Activated T-helper 9 cell treated with anti-CD3 and anti-CD28 coated beads, Interleukin-2, amount 50 U/mL, for 16 hours (primary cell): ENCODE measurements at places on chromosomes 2 and 18.

- DNase-seq = no peak
Measured at GRCh38 chr2:44398243-44398897, 36.6 kb downstream of the CAMKMT start.

DNA sequence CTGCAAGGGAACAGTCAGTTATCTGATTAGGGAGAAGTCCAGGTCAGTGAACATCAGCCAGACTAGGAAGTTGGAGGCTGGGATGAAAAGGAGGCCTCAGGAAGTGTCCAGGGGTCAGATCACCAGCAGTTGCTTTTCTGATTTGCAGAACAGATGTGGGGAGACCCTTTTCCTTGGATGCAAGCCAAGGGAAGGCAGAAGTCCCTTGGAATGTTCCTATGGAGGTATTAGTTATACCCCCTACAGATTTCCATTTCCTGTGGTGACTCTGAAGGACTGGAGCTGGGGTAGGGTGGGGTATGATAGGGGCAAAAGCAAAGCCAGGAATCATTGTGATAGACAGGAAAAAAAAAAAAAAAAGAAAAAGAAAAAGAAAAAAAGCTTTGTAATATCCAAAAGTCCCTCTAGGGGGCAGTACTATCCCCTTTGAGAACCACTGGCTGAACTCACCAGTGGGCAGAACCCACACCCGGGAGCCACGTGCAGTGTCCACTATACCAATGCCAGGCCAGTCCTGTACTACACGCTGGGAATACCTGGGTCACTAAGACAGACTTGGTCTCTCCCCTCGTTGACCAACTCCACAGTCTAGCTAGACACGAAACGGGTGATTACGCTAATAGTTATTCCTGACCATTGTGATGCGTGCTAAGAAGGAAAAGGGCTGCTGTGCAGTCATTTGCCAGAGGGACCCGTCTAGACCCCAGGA is 7.4 kb downstream of the DYSF start:
- DNase-seq = no peak

- no peak for DNase-seq
Measured at GRCh38 chr2:166436189-166436588, 57.9 kb downstream of the SCN7A start.

DNA sequence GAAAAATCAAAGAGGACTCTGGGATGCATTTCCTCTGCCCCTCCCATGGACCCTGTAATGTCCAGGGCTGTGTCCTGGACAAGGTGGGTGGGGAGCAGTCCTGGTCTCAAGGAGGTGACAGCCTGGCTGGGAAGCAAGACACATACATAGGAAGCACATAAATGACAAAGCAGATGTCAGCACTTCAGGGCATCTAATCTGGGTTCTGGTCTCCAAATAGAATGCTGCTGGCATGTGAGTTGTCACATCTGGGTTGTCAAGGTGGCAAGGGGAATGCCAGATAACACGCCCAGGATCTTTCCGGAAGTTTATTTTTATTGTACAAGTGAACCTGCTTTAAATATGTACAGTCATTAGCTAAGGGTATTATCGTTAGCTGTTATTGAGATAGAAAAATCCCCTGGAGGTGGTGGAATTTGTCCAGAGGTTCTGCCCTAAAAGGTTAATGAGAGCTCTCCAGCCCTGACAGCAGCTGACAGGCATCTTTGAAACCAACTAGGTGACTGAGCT is 5.6 kb downstream of the IL1F10 start:
- no peak for DNase-seq

DNA sequence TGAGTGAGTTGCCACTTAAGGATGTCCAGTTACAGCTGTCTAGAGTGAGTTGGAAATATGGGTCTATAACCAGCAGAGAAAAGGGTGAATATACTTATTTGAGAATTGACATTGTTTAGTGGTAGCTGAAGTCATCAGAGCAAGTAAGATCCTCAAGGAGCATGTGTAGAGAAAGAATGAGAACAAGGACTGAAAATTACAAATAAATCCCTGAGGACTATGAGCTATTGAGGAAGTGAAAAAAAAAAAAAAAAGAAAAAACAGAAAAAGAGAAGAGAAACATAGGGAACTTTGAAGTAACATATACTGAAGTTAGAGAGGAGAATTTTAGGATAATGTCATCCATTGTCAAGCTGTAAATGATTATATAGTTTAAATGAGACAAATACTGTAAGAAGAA is 134.0 kb upstream of the CCDC68 start:
- no peak for DNase-seq

DNA sequence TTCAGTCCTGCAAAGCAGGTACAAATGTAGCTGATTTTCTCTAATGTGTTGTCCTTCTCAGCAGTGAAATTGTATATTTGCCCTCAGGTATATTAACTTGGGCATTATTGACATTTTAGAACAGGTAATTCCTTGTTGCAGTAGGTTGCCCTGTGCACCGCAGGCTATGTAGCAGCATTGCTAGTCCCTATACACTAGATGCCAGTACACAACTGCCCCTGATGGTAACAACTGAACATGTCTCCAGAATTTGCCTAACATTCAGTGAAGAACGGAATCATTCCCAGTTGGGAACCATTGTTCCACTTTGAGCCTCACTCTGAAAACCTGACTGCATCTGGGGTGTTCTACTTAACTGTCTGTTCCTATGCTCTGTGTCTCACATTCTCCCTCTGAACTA is 23.1 kb upstream of the TFPI start:
- no peak for DNase-seq

DNA sequence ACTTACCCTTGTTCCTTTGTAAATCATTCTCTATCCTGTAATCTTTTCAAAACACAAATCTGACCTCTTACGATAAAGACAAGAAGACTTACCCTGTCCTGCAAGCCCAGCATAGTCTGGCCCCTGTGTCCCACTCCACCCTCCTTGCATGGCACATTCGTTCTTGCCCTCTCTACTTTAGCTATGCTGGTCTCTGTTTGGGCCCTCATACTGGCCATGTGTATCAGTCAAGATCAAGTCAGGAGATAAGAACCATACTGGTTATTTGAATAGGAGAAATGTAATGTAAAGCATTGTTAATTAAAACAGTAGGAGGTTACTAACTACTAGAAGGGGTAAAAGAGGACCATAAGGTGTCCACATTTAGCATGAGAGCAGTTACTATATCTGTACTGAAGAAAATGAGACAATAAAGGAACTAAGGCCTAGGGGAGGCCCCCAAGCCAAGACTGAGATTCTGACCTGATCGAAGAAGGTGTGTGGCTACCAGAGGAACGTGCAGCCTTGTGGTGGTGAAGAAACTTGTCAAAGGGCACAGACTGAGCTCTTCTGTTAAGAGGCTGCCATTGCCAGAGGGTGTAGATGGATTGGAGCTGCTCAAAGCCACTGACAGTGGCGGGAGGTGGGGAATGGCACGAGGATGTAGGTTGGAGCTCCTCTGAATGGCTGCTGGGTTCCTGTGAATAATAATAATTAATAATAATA is 80.8 kb downstream of the KCTD18 start:
- DNase-seq = no peak

- DNase-seq = no peak
Measured at GRCh38 chr2:46329803-46330775, 32.9 kb downstream of the EPAS1 start.

GRCh38 chr18:24633121-24633520 is 172.7 kb downstream of the HRH4 start:
- no peak for DNase-seq

GRCh38 chr18:505483-506122 is 5.1 kb upstream of the COLEC12 start:
- DNase-seq = no peak

DNA sequence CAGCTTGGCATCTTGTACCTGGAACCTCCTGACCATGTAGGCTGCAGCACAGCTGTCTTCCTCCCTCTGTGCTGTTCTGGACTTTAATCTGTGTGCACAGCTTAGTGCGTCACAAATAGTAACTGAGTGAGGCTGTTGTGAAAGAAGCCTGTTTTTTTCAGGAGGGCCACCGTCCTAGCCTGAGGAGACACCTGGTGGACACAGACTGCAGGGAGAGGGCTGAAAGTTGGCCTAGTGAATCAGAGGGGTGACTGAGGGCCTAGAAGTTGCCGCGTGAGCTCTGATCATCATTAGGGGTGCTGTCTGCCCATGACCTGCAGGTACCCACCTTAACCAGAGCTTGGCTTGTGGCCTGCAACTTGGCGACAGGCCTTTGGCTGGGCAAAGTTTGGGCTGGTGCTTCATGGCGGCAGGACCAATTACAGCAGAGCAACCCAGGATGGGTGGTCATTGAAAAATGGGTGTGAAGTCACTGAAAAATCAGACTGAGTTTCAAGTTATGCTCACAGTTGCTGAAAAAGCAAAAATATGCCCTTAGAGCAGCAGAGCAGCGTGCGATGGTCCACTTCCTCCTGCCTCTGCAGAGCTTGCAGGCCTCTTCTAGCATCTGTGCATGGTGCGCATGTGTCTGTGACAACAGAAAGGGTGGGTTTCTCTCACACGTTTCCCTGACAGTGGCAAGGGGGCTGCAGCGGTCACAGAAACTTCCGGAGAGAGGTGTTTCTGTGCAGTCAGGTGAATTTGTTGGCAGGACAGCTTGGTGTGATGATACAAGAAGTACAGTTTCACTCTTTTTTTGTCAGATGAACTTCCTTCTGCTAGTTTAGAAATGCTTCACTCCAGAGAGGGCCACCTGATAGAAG is 9.6 kb downstream of the GDF7 start:
- no peak for DNase-seq

- no peak for DNase-seq
Measured at GRCh38 chr18:61619783-61620182, 273.0 kb downstream of the RNF152 start.

GRCh38 chr2:149652926-149653325 is 65.4 kb upstream of the MMADHC start:
- DNase-seq = no peak

DNA sequence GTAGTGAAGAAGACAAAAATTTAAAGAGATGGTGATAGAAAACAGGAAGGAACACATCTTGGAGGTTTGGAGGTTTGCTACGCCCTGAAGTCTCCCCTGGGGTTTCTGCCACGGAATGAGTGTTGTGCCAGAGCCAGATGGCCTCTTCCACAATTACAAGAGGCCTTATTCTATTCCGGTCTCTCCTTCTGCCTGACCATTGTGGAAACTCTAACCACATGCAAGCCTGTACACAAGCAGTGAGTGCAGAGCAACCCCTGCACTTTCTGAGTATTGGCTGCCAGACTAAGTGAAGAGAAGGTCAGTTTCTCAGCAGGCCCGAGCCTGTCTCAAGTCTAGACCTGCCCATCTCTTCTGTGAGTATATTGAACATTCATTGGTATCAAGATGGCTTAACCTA is 22.7 kb upstream of the MYO1B start:
- no peak for DNase-seq

DNA sequence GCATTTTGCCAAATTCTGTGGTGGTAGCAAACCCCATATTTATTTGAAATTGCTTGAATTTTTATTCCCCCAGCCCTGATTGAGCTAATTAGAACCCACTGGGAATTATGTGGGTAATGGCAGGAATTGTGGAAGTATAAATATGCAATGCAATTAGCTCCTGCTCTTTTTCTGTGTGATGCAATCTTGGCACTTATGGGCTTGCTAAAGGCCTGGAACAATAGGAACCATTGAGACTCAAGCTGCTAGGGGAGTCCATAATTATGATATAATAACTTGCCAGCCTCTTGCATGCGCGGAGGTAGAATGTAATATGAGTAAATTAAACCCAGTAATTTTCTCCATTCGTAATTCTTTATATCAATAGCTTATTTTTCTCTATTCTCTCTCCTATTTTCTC is 267.6 kb upstream of the THSD7B start:
- no peak for DNase-seq

DNA sequence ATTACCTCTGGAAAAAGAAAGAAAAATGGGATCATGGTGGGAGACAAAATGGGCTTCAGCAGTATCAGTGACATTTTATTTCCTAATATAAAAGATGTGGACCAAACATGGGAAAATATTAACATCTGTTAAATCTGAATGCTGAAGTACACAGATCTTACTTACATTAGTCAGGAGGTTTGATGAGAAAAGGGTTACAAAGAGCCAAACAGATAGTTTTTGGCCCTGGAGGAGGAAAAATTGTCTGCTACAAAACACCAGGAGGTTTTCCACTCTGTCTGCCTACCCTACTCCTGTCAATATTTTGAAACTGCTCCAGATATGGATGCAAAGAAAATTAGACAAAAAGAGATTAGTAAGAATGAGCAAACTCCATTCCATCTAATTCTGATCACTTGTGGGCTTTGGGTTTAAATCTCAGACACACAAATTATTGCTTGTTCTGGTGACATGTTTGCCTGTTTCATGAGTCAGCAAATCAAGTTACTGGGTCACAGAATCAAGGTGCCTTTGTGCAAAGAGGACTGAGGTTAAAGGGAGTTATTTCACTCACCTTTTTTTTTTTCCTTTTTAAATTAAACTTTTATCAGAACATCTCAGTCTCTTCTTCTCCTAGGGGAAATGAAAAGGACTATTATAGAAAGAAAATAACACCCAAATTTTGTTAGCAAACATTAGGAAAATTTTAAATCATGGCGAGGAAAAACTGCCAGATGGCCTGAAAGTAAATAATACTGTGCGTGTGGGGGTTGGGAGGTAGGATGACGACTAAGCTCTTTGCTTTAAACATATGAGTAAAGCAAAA is 87.0 kb upstream of the SPATS2L start:
- DNase-seq = no peak

DNA sequence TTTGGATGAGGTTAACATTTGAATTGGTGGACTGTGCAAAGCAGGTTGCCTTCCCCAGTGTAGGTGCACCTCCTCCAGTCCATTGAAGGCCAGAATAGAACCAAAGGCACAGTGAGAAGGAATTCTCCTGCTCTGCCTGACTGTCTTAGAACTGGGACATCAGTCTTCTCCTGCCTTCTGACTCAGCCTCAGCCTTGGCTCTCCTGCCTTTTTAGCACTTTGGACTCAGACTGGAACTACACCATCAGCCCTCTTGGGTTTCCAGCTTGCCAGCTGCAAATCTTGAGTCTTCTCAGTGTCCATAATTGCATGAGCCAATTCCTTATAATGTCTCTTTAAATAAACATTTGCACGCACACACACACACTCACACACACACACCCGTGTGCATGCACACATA is 8.0 kb upstream of the TMEM177 start:
- DNase-seq = no peak

DNA sequence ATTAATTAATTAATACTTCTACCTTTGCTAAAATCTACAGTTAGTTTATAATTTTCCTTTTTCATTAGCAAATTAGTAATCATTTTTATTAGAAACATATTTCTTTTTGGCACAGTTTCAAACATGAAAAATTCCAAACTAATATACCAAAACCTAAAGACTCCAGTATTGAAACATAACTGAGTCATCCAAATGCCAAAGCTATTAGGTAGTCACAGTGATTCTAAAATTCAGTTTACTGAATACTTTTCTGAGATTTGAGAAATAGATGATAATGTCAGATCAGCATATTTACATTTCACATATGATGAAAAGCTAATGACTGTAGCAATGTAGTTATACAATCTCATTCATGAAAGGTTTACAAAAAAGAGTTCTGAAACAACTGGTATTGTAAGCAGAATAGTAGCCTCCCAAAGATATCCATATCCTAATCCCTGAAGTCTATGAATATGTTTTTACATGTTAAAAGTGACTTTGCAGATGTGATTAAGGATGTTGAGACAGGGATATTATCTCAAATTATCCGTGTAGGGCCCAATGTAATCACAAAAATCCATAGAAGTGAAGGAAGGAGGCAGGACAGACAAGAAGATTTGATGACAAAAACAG is 680.2 kb upstream of the CHAC2 start:
- no peak for DNase-seq
